ENCODE measurements at places on chromosomes 16 and 17. TPM values are rescaled to one million over a fixed set of nuclear protein-coding genes. Genes with fewer than 3 reads are reported as not detected.

DNA sequence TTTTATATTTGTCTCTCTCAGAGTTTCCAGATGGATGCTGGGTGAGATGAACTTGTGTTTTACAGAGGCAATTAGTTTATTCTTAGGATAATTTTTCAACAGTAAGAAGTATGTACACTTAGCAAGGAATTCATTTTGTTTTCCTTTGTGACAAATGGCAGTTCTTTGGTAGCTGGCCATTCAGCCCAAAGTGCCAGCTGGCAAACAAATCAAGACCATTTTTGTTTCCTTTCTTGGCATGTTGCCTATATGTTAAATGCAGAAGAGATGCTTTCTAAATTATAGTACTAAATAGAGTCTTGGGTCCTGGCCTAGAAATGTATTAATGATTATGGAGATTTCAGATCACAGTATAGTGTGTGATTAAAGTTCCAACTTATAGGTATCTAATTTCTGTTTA is 337.1 kb downstream of the CNTNAP4 start:
- no peaks in the 10 kb centered on the region for H3K27me3 ChIP-seq
- DNase-seq, result no peak
- no peaks in the 10 kb centered on the region for H3K36me3 ChIP-seq
- no peak overlapping the region for H3K4me3 ChIP-seq
- no peak overlapping the region for H3K27ac ChIP-seq

- peak; percentile 78 for DNase-seq
- H3K36me3 ChIP-seq, result no peaks in the 10 kb centered on the region
- peak overlapping the region; percentile 66 for H3K4me3 ChIP-seq
- H3K4me1 ChIP-seq, result peaks cover 25% of the 10 kb centered on the region
Observed at GRCh38 chr17:58329035-58329809, 627 bp upstream of the TSPOAP1 start.

GRCh38 chr17:34757106-34757505 is 177.7 kb downstream of the TMEM132E start:
- no peak overlapping the region for H3K27ac ChIP-seq
- H3K4me1 ChIP-seq, result no peaks in the 10 kb centered on the region
- H3K36me3 ChIP-seq, result no peaks in the 10 kb centered on the region
- no peak for DNase-seq
- no peak overlapping the region for H3K4me3 ChIP-seq

DNA sequence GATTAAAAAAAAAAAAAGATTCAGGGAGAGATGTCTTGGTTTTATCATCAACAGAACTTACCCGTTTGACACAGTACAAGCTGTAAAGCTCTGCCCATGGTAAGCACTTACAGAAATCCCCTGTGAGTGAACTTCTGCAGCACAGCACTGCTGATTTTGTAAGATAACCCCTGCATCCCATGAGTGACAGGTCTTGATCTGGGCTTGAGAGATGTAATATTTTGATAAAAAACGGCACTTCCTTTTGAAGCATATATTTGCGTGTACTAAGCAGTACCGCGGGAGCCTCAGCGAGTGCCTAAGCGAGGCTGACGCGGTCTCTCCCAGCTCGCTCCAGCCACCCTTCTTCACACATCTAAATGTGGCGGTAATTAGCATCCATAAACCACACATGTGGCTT is 50.5 kb downstream of the IKZF3 start:
- H3K4me1 ChIP-seq, result no peaks in the 10 kb centered on the region
- no peak for DNase-seq
- H3K36me3 ChIP-seq, result no peaks in the 10 kb centered on the region
- no peak overlapping the region for H3K27ac ChIP-seq

TMC6 gene
- 173 TPM for total RNA-seq

RHBDL1 gene
- total RNA-seq, result 2.0 TPM

HOXB7 gene
- total RNA-seq, result 2.4 TPM

Data from lower lobe of right lung (tissue), 2 donors.